ENCODE measurements at places on chromosomes 11 and 22.

GRCh38 chr22:20569059-20570058 lies 61.9 kb downstream of the MED15 start:
- DNase-seq, result no peak

- DNase-seq, result no peak
These were observed 531.7 kb downstream of the TBC1D22A start for GRCh38 chr22:47294222-47294532.

GRCh38 chr11:70043482-70043881 lies 34.6 kb upstream of the ANO1 start:
- no peak for DNase-seq

GRCh38 chr11:1227551-1228100 lies 4.8 kb downstream of the MUC5B start:
- no peak for DNase-seq

- no peak for DNase-seq
These were observed 78.7 kb downstream of the NECTIN1 start for GRCh38 chr11:119650251-119650650.

DNA sequence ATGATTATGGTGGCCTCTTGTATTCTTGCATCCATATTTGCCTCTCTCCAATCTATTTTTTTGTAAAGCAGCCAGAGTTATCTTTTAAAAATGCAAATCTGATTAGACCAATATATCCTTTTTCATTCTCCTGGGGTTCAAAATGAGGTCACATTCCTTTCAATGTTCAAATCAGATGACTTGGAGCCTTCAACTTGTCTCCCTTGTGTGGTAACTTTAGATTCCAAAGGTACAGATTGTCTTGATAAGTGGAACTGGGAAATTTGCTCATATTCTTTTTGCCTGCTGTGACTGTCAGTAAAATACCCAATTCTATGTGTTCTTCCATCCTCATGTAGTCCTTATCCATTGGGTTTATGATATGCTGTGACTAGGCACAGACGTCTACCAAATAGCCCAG lies 15.1 kb upstream of the CAPRIN1 start:
- no peak for DNase-seq

GRCh38 chr11:68181719-68182451 lies 31.2 kb downstream of the KMT5B start:
- DNase-seq, result no peak

DNA sequence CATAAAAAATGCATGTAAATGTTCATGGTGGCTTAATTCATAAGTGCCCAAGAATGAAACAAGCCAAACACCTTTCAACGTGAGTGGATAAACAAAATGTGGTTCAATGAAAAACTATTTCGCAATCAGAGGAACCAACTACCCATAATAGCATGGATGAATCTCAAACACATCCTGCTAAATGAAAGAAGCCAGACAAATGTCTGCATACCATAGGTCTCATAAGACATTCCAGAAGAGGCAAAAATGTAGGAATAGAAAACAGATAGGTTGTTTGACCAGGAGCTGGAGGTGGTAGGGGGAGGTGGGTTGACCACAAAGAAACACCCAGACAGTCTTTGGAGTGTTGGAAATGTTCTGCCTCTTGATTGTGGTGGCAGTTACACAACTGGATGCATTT lies 13.2 kb upstream of the OSBPL5 start:
- no peak for DNase-seq

DNA sequence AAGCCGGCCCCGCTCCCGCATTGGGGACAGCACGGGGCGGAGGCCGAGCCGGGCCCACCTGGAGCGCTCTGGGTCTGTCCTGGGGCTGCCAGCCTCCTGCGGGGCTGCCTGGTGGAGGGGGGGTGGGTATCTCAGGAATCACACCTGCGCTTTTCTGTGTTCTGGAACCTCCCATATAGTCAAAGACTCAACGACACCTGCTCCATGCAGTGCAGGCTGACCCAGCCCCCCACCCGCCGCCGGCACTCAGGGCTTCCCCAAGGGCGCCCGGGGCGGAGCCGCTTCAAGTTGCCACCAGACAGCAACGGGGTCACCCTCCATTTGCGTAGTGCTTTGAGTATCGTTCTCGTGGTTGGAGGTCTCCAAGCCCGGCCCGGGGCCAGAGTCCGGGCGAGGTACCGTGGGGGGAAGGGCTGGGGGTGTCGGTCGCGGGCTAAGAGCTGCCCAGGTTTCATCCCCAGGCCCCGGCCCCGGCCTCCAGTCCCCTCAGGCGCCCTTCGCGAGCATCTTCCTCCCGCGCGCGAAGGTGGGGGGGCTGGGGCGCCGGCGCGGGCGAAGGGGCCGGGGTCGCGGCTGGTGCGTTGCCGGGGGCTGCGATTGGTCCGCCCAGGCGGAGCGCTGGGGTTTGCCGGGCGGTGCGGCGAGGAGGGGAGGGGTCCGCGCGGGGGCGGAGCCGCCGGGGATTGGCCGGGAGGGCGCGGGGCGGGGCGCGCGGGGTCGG lies 6.6 kb downstream of the TSPAN4 start:
- no peak for DNase-seq

Measured in NCI-H2029 (cell line).